ENCODE measurements at places on chromosomes 3 and 15. TPM values are rescaled to one million over a fixed set of nuclear protein-coding genes. Genes with fewer than 3 reads are reported as not detected.

The RPL15 gene
- total RNA-seq: 2,767 TPM

GRCh38 chr15:73959012-73959581, 32.8 kb downstream of the LOXL1 start:
- H3K4me3 ChIP-seq: no peak overlapping the region
- no peaks in the 10 kb centered on the region for H3K27me3 ChIP-seq
- H3K27ac ChIP-seq: no peak overlapping the region
- no peaks in the 10 kb centered on the region for H3K36me3 ChIP-seq

DNA sequence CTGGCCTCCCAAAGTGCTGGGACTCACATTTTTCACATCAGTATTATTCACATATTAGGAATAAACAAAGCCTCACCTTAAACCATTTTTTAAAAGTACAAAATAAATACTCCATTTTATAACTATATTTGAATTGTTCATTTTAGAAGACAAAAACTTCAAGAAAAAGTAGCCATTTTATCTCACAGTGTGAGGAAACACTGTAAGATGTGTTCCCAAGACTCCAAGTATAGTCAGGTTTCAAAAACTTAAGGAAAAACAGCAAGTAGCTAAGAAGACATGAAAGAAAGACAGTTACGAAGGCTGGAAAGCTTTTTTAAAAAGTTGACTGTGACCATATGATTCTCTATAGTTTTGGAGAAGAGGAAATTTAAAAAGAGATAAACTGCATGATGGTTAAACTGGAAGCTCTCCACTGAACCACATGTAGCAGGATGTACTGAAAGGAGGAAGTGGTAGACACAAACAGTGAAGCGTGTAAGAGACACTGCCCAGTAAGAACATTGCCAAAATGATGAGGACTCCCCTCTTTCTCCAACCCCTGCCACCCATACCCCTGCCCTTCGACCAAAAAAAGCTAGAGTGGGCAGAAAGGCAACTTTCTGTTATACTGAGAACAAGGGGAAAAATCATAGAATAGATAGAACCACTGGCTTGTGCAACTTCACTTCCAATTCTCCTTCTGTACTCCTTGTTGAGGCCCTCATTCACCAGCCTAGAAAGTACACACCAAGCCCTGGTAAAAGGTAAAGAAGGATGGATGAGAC, 6.2 kb upstream of the TMF1 start:
- no peaks in the 10 kb centered on the region for H3K4me1 ChIP-seq
- no peaks in the 10 kb centered on the region for H3K27me3 ChIP-seq
- H3K4me3 ChIP-seq: no peak overlapping the region
- no peak overlapping the region for H3K27ac ChIP-seq
- H3K36me3 ChIP-seq: peaks cover 21% of the 10 kb centered on the region

GRCh38 chr3:50302095-50303012, 1.0 kb downstream of the HYAL1 start:
- H3K36me3 ChIP-seq: no peaks in the 10 kb centered on the region
- H3K4me3 ChIP-seq: no peak overlapping the region
- no peaks in the 10 kb centered on the region for H3K27me3 ChIP-seq
- H3K27ac ChIP-seq: no peak overlapping the region
- no peak for DNase-seq

The KLF15 gene
- 19.5 TPM for total RNA-seq

- no peaks in the 10 kb centered on the region for H3K27me3 ChIP-seq
- no peaks in the 10 kb centered on the region for H3K36me3 ChIP-seq
- H3K4me3 ChIP-seq: no peak overlapping the region
- H3K27ac ChIP-seq: no peak overlapping the region
- no peak for DNase-seq
- H3K4me1 ChIP-seq: no peaks in the 10 kb centered on the region
These were observed 30.4 kb downstream of the NXPE3 start for GRCh38 chr3:101809178-101810021.

DNA sequence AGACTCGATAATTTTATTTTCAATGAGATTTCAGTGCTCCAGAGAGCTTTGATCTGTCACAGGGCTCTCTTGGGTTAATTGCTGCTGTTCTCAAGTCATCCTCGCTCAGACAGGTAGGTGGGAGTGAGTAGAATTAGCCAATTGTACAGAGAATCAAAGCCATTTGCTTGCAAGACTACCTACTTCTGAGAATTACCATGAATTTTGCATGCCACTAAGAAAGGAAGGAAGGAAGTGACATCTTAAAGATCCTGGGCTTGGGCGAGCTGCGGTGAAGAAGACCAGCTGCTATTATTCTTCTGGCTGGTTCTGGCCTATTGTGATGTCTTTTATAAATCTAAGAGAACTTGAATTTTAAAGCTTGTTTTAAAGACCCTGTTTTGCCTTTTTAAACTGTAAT, 154.1 kb upstream of the LPP start:
- DNase-seq: no peak
- H3K4me1 ChIP-seq: no peaks in the 10 kb centered on the region
- no peak overlapping the region for H3K27ac ChIP-seq
- no peaks in the 10 kb centered on the region for H3K27me3 ChIP-seq
- H3K4me3 ChIP-seq: no peak overlapping the region

The GRAMD1C gene
- total RNA-seq: 1.3 TPM

DNA sequence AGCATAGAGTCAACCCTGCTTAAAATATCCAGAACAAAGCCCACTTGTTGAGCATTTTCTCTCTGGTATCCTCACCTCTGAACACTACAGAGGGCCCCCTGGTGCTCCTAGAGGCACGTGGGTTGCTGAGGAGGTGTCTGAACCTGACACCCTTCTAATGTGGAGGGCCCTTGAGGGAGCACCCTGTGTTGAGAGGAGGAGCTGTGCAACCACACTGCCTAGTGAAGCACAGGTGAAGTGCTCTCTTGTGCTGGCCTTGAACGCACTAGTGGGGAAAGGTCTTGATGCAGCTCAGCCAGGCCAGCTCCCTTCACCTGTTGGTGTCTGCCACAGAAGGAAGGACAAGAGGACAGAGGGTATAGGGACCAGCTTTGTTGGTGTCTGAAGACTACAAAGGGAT, 51.9 kb downstream of the CCK start:
- no peak for DNase-seq
- H3K4me1 ChIP-seq: no peaks in the 10 kb centered on the region
- no peak overlapping the region for H3K27ac ChIP-seq
- peaks cover 13% of the 10 kb centered on the region for H3K36me3 ChIP-seq

GRCh38 chr3:30586806-30587486, 19.5 kb upstream of the TGFBR2 start:
- no peaks in the 10 kb centered on the region for H3K4me1 ChIP-seq
- no peaks in the 10 kb centered on the region for H3K36me3 ChIP-seq

DNA sequence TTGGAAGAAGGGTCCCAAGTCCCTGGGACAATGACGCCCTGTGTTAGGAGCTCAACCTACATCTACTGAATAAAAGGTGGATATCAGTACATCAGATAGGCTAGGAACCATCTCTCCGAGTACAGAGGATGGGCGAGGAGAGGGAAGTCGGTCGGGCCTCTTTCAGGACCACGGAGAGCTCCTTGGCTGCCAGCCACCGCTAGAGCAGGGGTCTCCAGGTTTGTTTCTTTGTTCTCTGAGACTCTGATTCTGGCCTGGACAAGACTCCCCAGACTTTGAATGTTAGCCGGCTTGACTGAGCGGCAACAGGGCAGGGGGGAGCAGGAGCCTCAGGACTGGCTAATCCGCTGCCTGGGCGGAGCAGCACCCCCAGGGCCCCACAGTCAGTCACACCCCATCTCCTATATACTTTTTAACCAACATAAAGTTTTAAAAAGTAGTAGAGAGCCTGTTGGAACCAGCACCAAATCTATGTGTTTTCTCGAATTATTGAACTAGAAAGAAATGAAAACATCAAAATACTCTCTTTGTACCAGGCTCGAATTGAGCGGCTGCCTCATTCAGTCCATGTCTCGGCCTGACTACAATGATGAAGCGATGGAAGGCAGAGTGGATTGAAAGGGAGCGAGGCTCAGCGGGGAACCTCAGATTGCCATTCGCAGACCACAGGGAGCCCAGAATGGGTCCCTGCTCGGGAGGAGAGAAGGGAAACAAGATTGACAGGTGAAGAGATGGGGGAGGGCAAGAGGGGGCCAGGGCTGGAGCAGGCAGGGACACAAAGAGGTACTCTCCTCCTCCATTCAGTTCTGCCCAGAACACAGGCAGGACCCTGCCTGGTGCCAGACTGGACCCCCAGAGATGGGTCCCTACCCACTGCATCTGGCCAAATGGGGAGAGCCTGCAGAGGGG, 131.6 kb downstream of the TPRA1 start:
- peaks cover 15% of the 10 kb centered on the region for H3K4me1 ChIP-seq
- peaks cover 39% of the 10 kb centered on the region for H3K27me3 ChIP-seq
- peak; percentile 92 for DNase-seq
- H3K4me3 ChIP-seq: no peak overlapping the region
- H3K27ac ChIP-seq: no peak overlapping the region
- no peaks in the 10 kb centered on the region for H3K36me3 ChIP-seq

DNA sequence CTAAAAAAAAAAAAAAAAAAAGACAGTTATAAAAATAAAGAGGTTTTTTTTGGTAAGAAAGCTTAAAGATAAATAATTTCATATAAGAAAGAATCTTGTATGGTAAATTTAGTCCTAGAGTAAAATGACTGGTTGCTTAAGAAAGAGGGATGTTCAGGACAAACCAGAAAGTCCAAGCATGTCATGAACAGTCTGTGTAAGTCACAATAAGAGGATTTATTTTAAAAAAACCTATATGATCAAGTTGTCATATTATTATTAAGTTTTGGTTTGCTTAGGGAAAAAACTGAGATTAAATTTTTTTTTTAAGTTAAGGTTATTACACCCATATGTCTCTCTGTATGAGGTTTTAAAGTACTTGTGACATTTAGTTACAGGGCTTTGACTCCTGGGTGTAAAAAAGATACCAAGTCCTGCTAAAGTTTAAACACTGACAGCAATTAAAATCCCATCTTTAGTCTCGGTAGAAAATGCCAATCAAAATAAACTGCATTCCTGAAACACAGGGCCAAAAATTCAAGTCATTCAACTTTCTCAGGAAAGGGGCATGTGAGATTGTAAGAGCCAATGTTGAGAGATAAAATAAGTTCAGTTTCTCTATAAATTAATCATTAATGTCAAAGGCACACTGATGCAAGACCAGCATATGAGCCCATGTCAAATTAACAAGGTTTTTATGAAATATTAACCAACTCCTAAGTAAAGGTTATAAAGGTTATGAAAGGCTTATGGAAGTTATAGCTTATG, 8.5 kb upstream of the BDH1 start:
- H3K27ac ChIP-seq: no peak overlapping the region
- H3K4me3 ChIP-seq: no peak overlapping the region
- H3K4me1 ChIP-seq: peaks cover 3% of the 10 kb centered on the region
- no peak for DNase-seq
- peaks cover 2% of the 10 kb centered on the region for H3K36me3 ChIP-seq
- H3K27me3 ChIP-seq: no peaks in the 10 kb centered on the region

The LRRN1 gene
- 199 TPM for total RNA-seq

DNA sequence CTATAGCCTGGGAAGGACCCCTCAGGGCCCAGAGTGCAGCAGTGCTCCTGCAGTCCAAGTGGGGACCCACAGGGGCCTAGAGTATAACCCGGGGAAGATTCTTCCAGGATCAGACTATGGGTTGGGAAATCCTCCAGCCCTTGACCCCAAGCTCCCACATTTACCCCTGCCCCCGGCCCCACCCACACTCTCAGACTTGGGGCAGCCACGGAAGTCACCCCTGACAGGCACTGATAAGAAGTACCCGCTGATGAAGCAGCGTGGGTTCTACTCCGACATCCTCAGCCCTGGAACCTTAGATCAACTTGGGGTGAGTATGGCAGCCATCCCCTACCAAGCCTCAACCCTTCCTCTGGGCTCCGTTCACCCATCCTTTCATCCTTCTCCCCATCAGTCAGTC, 6.3 kb downstream of the DNAH1 start:
- no peaks in the 10 kb centered on the region for H3K36me3 ChIP-seq
- no peak overlapping the region for H3K27ac ChIP-seq
- no peak overlapping the region for H3K4me3 ChIP-seq
- no peaks in the 10 kb centered on the region for H3K4me1 ChIP-seq
- DNase-seq: no peak
- no peaks in the 10 kb centered on the region for H3K27me3 ChIP-seq

- no peak overlapping the region for H3K4me3 ChIP-seq
- no peak for DNase-seq
- no peaks in the 10 kb centered on the region for H3K4me1 ChIP-seq
- no peak overlapping the region for H3K27ac ChIP-seq
- H3K36me3 ChIP-seq: peaks cover 4% of the 10 kb centered on the region
These were observed 108.4 kb downstream of the GHSR start for GRCh38 chr3:172339892-172340291.

GRCh38 chr3:30933478-30934207, 39.2 kb upstream of the GADL1 start:
- no peaks in the 10 kb centered on the region for H3K27me3 ChIP-seq
- H3K27ac ChIP-seq: no peak overlapping the region
- no peak overlapping the region for H3K4me3 ChIP-seq

- DNase-seq: no peak
- H3K4me3 ChIP-seq: no peak overlapping the region
- H3K27ac ChIP-seq: no peak overlapping the region
- no peaks in the 10 kb centered on the region for H3K4me1 ChIP-seq
These were observed 138.7 kb downstream of the CHL1 start for GRCh38 chr3:335240-335639.

The OR5H15 gene
- total RNA-seq: not detected

The OPA1 gene
- 109 TPM for total RNA-seq

The CCDC13 gene
- total RNA-seq: not detected

The RETNLB gene
- not detected for total RNA-seq

DNA sequence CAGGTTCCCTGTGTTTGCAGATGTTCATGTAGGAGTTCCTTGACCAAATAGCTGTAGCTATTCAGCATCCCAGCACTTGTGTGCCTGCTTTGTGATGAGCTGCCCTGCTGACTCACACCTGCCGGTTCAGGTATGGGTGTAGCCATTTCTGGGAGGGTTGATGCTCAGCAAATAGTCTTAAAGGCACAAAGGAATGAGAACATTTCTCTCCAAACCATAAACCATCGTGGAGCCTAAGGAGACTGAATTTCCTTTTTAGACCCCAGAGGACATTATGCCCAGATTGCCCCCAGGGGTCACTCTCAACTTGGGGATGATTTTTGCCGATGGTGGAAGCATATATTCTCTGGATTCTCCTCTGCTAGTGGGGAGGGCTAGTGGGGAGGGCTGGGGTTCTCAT, 80.6 kb downstream of the ADAMTSL3 start:
- H3K4me3 ChIP-seq: no peak overlapping the region
- H3K27me3 ChIP-seq: no peaks in the 10 kb centered on the region
- DNase-seq: peak; percentile 56
- H3K27ac ChIP-seq: no peak overlapping the region
- H3K4me1 ChIP-seq: 0 out of 2 replicates have a peak, but pooled peaks cover 3% of the 10 kb centered on the region
- no peaks in the 10 kb centered on the region for H3K36me3 ChIP-seq

The GPR27 gene
- total RNA-seq: 13.8 TPM

Measured in H1 (cell line).